ENCODE measurements at places on chromosomes 12 and 14.

- DNase-seq: no peak
These were observed 142.7 kb downstream of the EGLN3 start for GRCh38 chr14:33808187-33808586.

- no peak for DNase-seq
These were observed 377.1 kb upstream of the RGS6 start for GRCh38 chr14:71554959-71555612.

- no peak for DNase-seq
These were observed 88.6 kb downstream of the AEBP2 start for GRCh38 chr12:19527866-19528265.

DNA sequence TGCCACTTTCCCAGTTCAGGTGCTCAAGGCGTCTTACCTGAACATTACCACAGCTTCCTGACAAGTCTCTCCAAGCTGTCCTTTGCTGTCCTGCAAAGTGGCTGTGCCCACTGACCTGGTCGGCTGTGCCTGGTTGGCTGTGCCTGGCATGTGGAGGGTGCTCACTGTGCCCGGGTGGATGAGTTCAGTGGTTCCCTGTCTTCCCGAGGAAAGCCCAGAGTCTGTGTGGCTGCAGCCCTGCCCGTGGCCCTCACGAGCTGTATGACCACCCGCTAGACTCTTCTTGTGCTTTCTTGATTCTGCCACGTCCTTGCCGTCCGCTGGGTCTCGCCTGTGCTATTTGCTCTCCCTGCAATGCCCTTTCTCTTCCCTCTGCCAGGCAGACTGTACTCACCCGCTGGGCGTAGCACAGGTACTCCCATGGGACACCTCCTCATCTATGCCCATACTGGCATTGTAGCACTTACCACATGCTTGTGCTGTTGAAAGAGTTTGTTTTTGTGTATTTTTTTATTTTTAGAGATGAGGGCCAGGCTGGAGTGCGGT, 95.9 kb downstream of the TSPAN9 start:
- no peak for DNase-seq

- DNase-seq: no peak
These were observed 11.5 kb downstream of the MAGOHB start for GRCh38 chr12:10601860-10602259.

Measured in NCI-H524 (cell line).